ENCODE measurements at places on chromosomes 1 and 21. TPM values are rescaled to one million over a fixed set of nuclear protein-coding genes. Genes with fewer than 3 reads are reported as not detected.

FTCD gene
- 0.20 TPM for total RNA-seq

DNA sequence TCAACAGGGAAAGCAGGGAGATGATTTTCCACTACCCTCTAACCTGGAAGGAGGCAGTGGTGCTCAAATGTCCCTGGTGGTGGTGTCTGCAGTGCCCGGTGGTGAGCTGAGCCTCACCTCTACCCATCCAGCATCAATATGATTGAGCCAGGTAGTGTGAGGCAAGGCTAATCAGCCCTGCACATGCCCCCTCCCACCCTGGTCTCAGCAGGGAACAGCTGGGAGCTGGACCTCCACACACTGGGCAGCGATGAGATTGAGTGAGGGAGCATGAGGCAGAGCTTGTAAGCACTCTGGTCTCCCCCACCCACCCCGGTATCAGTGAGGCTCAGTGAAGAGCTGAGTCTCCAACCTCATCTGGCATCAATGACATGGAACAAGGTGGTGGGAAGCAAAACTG lies 634.3 kb downstream of the PTPRU start:
- DNase-seq: no peak

GRCh38 chr1:42524330-42524729 lies 61.2 kb downstream of the CCDC30 start:
- DNase-seq: no peak

NBPF6 gene
- total RNA-seq: 2.5 TPM

GRCh38 chr1:1293263-1294249 lies 13.3 kb downstream of the SCNN1D start:
- no peak for DNase-seq

FASLG gene
- total RNA-seq: not detected

DNA sequence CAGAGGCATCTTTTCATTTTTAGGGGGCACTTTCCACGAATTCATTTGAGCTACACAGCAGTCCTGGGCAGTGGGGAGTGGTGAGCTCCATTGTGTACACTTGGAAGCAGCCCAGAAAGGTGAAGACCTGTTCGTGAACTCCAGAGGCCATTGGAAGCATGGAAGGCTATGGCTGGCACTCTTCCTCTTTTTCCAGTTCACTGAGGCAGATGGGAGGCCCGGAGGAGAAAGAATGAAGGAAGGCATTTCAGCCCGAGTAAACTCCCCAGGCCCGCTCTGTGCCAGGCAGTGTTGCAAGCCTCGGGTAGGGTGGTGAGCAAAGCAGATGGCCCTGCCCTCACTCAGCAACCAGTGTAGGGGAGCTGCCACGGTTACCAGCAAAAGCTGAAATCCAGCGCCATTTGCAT lies 673 bp upstream of the DHCR24 start:
- peak; percentile 29 for DNase-seq

DNA sequence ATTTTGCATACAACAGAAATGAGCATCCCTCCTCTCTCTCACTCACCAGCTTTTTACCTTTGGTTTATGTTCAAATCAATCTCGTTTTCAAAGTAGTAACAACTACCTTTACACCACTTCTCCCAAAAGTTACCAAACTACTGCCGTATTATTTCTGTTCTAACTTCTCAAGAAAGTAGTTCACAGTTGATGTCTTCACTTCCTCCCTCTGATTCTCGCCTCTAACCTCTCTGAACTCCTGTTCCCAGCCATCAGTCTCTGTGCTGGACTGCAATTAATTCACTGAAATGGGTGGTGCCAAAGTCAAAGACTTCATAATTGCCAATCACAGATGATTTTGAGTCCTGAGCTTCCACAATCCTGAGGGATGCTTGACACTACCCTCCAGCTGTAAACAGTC lies 54.0 kb downstream of the ZNF281 start:
- no peak for DNase-seq

DNA sequence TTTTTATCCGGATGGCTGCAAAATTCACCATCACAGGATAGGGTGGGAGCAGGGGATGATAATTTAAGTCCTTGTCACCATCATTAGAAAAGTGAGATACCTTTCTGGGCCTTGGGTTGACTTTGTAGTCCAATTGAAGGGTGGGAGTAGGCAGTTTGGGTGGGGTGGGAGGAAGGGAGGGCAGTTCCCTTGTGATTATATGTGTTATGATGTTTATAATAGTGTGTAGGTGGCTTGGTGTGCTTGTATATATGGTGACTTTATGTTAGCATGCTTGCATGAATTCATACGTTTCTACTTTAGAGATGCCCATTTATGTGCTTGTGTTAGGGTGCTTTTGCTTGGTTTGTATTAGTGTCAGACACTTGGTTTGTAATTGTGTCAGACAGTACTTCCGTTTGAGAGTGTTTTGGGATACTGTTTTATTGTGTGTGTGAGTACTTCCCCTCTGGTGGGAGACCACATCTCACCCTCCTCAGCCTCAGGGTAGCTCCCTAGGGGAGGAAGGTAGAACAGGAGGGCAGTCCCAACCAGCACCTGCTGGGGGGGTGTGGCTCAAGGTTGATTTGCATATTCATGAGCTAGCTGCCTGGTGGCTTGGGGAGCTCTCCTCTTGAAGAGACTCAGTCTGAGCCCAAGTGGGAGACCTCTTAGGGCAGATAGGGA lies 6.3 kb upstream of the POU3F1 start:
- no peak for DNase-seq

DNA sequence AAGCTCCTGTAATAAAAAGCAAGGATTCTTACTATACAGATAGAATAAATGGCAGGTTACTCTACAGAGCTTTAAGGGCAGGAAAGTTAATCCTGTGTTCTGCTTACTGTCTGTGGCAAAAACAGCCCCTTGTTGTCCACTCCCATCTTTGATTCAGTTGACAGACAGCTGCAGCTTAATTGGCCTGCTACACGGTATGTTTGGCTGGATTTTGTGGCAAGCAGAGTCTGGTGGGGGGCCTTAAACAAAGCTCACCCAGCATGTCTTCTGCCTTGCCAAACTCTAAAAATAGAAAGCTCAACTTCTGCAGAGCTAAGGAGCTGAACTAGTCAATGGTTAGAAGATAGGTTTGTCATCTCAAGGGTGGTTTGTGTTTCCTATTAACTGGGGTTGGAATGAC lies 407.2 kb downstream of the HLX start:
- no peak for DNase-seq

OR2C3 gene
- not detected for total RNA-seq

GUCA2B gene
- total RNA-seq: not detected

GRCh38 chr1:77794550-77794949 lies 15.1 kb downstream of the MIGA1 start:
- no peak for DNase-seq

MYBPH gene
- total RNA-seq: 1.4 TPM

AK2 gene
- 350 TPM for total RNA-seq

SIPA1L2 gene
- total RNA-seq: 12.9 TPM

PCSK9 gene
- total RNA-seq: under 0.01 TPM

GRCh38 chr1:12255913-12256312 lies 26.1 kb downstream of the VPS13D start:
- DNase-seq: no peak

CA6 gene
- total RNA-seq: not detected

USP25 gene
- 15.8 TPM for total RNA-seq

ADAMTSL4 gene
- 1.1 TPM for total RNA-seq

DNA sequence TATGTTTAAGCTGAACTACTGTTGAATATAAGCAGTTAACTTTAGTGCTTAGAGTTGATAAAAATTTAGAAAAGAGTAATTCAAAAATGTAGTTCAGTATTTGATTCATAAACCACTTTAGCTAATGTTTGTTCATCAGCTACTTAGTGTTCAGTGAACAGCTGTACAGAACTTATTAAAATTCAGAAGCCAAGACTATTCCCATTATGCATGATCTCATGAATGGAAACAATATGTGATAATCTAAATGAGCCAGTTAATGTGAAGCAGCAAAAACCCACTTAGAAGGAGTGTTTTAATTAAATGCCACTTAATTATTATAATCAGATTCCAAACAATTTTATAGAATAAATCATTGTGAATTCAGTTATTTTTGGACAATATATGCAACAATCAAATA lies 92.9 kb upstream of the NEGR1 start:
- DNase-seq: no peak

GRCh38 chr1:184416946-184417345 lies 30.1 kb downstream of the C1orf21 start:
- DNase-seq: no peak

DNA sequence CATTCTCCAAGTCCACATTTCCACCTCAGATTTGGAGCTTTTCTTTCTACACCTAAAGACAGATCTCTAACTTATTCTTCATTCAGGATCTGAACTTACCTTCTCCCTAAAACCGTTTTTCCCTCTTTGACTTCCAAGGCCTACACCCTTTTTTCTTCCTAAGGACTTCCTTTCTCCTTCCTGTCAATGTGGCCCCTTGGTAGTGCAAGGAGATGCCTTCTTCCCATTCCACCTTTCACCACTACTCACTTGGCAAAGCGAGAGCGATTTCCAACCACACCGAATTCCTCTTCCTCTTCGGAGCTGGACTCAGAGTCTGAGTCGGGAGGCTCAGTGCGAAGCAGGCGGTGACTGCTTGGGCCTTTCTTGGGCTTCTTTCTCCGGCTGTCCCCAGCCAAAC lies 1.3 kb downstream of the EFCAB14 start:
- DNase-seq: no peak

- no peak for DNase-seq
Measured at GRCh38 chr1:192635939-192636338, at the start of gene RGS13. RGS13 (plus strand) TSS chr1:192636147; CDS start chr1:192644335, 8,188 bp downstream.
